CD4-positive, alpha-beta T cell (primary cell): ENCODE measurements at places on chromosomes 3 and 15.

GRCh38 chr15:101456057-101456739 is 33.3 kb downstream of the PCSK6 start:
- DNase-seq: no peak

DNA sequence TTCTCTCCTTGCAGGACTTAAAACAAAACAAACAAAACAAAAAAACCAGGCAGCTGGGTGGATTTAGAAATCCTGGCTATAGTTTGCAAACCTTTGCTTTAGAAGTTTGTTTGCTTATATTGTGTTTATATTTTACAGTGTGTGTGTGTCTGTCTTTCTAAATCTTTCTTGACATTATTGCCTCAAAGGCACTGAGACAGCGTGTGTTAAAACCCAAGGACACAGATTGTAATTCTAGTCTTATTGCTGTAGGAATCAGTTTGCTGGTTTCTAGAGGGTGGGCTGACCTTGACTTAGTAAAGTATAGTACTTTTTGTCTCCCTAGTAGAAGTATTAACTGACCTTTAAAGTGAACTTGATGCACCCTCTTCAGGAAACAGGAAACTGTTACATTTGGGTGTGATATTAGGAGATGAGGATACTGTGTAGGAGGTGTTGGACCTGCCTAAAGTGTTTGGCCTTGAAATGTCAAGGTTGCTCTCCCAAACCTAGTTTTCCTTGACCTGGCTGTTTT is 71.0 kb downstream of the TCF12 start:
- DNase-seq: no peak

- DNase-seq: no peak
These were observed 406 bp upstream of the RASA2 start for GRCh38 chr3:141486496-141486745.

- DNase-seq: no peak
These were observed 14.0 kb downstream of the AMIGO3 start for GRCh38 chr3:49705390-49705960.

- no peak for DNase-seq
These were observed 236.2 kb upstream of the LYSMD4 start for GRCh38 chr15:99969261-99969920.

DNA sequence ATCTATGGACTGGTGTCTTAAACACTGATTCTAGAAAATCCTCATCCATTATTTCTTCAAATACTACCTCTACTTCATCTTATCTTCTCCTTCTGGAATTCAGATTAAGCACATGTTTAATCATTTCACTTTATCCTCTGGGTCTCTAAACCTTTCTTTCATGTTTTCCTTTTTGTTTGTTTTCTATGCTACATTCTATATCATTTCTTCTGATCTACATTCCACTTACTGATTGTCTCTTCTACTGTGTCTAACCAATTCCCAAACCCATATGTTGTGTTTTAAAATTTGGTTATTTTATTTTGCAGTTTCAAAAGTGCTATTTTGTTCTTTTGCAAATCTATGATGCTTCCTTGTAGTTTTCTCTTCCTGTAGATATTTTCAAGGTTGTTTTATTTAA is 31.7 kb downstream of the CCR4 start:
- DNase-seq: no peak

DNA sequence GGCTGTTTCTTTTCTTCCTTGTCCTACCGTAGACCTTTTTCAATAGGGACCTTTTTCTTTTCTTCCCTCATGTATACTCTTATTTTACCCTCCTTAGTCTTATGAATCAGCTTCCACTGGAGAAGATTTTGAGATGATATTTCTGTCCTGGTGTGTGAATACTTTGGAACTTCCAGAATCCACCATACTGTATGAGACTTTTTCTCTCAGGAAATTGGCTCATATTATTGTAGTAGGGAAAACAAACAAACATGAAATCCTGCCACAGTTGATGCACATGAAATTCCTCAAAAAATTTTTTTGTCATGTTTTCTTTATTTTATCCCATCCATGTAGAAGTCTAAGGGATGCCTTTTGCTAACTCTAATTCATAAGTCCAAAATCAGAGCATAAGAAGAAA is 289.3 kb upstream of the PLSCR5 start:
- no peak for DNase-seq

DNA sequence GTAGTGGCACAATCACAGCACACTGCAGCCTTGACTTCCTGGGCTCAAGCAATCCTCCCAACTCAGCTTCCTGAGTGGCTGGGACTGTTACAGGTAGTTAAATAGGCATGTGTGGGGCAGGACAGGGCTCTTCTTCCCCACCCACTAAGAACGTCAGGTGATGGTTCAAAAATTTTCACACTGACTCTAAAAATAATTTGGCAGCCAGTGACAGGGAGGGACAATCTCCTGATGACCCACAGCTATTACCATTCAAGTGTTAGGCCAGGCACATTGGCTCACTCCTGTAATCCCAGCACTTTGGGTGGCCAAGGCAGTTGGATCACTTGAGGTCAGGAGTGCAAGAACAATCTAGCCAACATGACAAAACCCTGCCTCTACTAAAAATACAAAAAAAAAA is 12.2 kb upstream of the TRMT10C start:
- no peak for DNase-seq

DNA sequence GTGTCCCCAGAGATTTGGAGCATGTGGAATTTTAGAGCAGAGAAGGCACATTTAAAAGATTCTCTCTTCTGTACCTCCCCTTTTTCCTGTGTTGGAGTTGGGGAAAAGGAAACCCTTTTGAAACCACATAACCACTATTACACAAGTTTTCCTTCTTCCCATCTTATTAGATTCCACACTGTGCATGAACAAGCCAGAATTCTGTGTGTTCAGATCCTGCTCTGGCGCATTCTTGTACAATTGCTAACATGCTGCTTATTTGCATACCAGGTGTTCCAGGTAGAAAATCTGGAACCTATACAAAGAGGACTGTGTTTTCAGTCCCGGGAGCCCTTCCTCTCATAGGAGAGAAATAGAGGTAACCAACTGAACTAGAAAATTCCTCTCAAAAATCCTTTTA is 2.6 kb upstream of the CIB2 start:
- no peak for DNase-seq

DNA sequence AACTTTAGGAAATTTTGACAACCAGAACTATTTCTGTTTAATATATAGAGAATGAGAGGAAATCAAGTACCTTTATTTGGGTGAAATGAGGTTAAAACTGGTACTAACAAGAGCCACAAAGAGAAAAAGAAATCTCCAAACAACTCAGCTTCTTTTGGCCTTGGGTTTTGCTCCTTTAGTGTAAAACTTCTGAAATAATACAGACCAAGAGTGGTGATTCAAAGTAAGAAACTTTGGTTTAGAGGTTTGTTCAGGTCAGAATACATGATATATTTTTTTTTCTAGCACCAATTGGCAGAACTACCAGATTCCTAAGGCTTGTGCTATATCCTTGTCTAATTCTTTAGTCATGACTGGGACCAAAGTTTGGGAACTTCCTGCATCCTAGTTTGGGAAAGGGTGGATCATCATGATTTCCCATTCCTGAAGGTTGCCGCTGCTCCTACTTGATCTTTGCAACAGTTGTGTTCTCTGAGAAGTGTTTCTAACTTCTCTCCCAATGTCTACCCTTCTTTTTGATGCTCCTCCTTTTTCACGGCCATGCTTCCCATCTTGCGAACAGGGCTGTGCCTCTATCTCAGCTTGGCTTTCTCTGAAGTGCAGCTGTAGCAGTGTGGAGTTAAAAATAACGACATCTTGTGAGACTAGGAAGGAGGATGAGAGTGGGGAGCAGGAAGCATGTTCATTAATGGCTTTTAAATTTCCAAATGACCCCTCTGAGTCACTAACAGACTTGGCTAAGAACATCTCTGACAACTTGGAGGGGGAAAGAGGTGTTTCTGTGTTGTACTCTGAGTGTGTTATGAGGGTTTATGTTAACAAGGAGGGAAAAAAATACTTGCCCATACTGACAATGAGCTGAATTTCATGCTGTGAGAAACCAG is 87.7 kb downstream of the KCNAB1 start:
- no peak for DNase-seq

DNA sequence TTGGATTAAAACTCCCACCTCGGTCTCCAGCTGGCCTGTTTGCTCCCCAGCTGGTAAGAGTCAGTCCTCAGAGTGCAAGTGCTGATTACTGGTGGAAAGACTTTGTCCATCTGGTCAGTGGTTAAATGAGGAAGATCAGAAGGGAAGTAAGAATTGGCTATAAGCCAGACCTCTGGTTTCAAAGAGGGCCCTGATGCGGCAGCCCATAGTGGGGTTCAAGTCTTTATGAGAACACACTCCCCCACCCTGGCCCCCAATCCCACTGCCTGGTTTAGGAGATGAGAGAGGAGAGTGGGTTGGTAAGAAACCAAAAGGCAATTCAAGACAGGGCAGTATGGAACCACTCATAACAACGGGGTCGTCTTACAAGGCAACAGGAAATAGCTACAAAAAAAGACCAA is 65.0 kb downstream of the FRMD4B start:
- DNase-seq: no peak

- no peak for DNase-seq
These were observed 395.5 kb downstream of the FGF12 start for GRCh38 chr3:192331749-192332385.

GRCh38 chr3:141386611-141387111 is 18.4 kb downstream of the ZBTB38 start:
- no peak for DNase-seq

DNA sequence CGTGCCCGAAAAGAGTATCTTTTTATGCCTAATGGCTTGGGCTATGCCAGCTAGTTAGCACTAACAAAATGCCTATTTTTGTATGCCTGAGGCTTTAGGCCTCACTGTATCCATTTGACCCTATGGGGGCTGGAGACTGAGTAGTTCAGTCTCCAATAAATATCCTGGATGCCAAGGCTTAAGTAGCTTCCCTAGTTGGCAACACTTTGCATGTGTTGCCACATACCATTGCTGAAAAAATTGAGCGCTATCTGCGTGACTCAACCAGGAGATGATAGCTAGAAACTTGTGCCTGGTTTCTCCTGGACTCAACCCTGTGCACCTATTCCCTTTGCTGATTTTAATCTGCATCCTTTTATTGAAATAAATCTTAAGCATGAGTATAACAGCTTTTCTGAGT is 58.4 kb upstream of the ATP2C1 start:
- no peak for DNase-seq

GRCh38 chr15:69666441-69666882 is 213.8 kb downstream of the RPLP1 start:
- DNase-seq: no peak

GRCh38 chr3:162643245-162643644 is 1146.6 kb downstream of the OTOL1 start:
- no peak for DNase-seq

- DNase-seq: no peak
These were observed 64.0 kb upstream of the SKOR1 start for GRCh38 chr15:67761343-67761742.

DNA sequence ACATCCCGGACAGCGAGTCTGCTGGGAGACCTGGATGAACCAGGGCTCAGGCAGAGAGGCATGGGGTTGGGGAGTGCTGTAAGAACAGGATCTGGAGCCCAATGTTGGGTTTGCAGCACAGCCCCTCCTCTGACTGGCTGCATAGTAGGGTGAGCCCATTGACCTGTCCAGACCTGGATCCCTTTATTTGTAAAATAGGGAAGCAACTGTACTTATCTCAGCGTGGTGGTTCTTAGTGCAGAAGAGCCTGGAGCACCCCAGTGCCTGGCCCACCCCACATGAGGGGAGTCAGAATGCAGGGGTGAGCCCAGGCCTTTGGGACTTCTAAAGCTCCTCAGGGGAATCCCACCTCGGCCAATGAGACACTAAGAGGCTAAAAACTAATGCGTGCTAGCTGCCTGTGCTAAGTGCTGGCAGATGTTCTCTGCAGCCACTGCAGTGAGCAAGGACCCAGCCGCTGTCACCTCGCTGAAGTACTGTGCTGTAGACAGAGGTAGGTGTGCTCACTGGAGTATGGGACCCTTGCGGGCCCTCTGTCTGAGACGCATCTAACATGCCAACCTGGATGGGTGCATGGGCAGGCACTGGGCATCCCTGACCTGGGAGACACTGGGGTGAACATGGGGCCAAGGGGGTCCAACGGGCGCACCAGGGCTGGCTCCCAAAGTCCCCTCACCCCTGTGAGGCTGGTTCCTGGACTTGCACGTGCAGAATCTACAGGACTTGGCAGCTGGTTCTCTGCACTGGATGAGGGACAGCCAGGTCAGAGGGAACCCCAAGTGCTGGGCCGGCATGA is 95.6 kb downstream of the ATP10A start:
- no peak for DNase-seq

GRCh38 chr3:43907508-43907858 is 216.7 kb downstream of the ABHD5 start:
- no peak for DNase-seq
